ENCODE measurements at places on chromosomes 5 and 9.

GRCh38 chr5:68277431-68277830 lies 61.9 kb downstream of the PIK3R1 start:
- DNase-seq = no peak

DNA sequence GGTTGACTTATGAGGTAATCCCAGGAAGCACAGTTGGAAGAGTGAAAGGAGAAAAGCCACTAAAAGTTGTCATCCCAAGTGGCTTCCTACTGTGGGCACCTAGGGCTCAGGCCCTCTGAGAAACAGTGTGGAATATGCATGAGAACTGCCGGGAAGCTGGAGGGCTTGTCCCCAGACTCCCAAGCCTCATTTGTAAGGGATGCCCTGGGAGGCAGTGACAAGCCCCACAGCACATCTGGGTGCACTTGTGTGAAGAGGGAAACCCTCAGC lies 64.5 kb downstream of the SFXN1 start:
- DNase-seq = no peak

DNA sequence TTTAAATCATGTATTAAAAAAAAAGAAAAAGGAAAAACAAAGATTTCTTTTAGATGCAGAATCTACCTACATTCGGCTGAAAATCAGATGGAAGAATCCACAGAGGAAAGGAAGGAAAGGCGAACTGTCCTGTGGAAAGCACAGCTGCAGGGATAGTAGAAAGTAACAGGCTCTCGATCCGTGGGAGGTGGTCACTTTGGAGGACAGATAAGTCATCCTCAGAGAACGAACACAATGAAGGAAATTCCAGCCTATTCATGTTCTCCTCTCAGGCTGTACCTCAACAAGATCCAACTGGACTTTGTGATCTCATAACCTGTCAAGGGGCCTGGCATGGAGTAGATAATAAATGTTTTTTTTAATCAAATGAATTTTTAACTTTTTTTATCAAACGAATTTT lies 72.8 kb downstream of the NR6A1 start:
- no peak for DNase-seq

DNA sequence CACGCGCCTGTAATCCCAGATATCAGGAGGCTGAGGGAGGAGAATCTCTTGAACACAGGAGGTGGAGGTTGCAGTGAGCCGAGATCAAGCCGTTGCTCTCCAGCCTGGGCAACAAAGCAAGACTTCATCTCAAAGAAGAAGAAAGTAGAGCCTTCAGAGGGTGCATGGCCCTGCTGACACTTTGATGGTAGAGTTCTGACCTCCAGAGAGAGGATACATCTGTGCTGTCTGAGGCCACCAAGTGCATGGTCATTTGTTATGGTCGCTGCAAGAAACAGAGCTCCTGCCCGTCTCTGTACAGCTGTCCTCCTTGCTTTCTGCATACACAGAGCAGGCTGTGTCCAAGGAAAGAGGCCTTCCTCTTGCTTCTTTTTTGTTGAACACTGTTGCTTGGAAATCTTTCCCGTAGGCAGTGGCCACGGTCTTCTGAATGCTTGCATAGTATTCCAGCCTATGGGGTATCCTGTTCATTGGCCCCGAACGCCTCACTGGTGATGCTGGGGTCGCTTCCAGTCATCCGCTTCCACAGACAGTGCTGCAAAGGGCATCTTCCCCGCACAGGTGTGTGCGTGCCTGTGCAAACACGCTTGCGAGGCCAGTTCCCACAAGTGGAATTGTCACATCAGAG lies 36.8 kb upstream of the UNC5A start:
- DNase-seq = no peak

DNA sequence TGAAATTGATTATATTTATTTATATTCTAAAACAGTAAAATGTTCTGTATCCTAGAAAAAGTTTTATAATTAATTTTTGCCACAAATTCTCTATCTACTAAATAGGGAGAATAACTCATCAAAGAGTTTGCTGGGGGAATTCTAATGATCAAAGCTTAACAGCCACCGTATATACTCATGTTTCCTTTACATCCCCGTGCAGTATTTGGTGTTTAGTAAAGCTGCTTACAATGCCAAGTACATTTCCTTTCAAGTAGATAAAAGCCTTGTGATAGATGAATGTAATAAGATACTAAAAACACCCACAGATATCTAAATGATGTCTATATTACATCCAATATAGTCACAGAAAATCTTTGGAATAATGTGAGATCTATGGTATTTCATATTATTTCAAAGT lies 312.2 kb downstream of the HCN1 start:
- DNase-seq = no peak

- no peak for DNase-seq
Observed at GRCh38 chr9:4305065-4305985, 5.5 kb upstream of the GLIS3 start.

DNA sequence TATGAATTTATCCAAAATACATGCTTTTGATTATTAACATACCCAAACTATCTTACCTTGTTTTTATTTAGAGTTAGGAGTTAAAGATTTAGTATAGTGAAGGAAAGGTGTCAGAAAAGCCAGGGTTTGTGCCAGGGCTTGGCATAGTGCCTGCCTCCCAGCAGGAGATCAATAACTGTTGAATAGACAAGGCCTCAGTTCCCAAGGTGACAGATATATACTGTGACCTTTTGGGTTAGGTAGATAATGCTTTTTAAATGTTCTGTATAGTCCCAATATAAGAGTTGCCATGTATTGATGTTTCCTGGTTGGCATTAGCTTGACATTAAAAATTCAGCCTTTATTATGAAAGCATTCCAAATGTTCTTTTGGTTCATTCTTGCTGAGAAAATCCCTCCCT lies 121.8 kb downstream of the MCTP1 start:
- DNase-seq = no peak
